ENCODE measurements at places on chromosomes 1 and 21.
A peak's percentile ranks its signal among the peaks of the same experiment; 100 is the strongest.

- DNase-seq, result no peak
Measured at GRCh38 chr1:46315669-46316403, 12.3 kb downstream of the UQCRH start.

DNA sequence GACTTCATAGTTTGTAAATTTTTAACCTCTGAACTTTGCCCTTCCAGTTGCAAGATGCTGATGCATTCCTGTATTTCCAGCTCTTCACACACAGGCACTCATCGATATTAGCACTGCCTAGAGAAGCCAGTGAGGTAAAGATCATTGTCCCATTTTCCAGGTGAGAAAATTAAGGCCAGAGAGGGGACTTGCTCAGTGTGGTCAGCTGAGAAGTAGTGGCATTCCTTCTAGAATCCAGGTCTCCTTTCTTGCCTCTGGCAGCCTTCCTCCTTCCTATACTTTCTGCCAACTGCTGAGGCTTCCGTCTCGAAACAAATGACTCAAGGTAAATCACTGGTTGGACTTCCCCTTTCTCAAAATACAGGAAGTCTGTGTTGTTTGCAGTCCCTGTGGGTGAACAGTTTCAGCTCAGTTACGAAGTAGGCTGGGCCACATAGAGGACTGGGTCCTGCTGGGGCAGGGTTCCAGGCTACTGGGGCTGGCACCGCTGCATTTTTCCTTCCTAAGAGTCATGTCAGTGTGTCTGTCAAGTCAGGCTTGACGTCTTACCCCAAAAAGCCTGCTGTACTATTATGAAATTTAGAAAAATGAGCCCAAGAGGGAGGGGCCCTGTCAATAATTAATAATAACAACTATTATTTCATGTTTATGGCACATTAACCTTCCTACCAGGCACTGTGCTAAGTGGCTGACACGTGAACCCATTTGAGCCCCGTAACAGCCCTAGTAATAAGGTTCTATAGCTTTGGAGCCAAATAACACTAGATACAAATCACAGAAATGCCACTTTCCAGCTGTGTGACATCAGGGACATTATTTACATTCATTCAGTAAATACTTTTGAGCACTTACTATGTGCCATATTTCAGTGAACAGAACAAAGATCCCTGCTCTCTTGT lies 16.6 kb upstream of the RNF19B start:
- peak; percentile 33 for DNase-seq

DNA sequence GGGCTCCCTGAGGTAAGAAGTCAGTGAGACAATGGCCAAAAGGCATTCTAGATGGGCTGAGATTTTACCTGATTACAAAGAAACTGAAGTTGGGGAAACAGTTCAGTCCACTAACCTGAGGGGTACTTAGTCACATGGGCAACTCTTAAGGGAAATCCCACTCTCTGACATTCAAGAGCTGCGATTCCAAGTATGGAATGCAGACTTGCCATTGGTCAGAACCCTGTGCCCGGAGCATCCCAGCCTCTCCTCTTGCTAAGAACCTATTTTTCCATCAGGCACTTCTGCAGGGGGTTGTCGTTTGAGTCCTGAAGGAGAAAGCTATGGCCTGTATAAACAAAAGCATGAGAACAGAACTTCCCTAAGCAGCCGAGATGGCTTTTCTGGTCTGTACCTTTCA lies 434.9 kb upstream of the DAB1 start:
- DNase-seq, result no peak

DNA sequence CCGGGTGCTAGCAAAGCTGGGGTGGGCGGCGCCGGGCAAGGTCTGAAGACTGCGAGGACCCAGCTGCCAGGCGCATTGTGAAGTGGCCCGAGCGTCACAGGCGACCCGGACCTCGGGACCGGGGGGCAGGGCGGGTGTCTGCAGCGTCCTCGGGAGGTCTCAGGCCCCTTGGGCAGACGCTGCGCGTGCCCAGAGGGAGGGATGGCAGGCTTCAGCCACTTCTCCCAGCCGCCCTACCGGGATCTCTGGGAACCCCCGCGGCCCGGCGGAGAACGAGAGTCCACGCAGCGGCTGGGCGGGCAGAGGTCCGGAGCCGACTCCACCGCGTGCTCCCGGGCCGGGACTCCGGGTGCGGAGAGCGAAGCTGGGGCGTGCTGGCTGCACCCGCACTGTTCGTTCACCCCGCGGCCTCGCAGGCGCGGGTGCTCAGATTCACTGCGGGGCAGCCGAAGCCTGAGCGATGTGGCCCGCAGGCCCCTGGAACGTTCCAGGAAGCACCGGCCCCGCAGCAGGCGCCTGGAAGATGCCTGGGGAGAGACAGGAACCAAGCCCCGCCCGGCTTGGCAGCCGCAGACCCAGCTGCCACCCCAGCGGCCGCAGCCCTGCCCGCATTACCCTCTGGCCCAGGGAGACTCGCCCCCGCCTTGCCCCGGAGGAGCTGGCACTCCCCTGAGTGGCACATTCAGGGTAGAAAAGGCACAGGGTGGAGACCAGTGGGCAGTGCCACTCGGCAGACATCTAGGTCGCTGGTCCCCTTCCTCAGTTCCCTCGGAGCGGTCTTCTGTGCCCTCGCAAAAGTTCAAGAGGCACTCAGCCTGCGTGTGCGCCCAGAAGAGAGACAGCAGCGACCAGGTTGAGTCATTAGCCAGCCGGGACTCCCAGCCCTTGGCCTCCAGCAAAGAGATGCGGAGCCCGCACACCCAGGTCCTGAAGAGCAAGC lies at the start of gene CCDC185:
TSS of gene CCDC185 (plus strand) at position 141 of the 940 bp plus-strand sequence. CDS start at position 202, 61 bp downstream.
- no peak for DNase-seq

DNA sequence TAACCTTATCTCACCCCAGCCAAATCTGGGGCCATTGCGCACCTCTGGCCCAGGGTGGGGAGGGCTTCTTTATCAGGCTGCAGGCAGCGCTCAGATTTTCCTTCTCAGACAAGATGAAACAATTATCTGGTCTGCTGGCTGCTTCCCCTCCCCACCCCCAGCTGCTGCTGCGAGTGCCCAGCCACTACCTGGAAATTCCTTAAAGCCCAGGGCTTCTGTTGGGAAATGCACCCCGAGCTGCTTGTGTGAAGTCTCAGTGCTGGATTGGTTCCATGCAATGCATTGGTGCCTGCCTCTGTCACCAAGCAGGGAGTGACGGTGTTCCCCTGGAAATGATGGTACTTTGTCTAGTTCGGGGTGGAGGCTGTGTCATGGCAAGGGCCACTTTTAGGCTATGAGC lies 18.5 kb upstream of the ACTL8 start:
- DNase-seq, result no peak

GRCh38 chr1:199550199-199551065 lies 477.1 kb upstream of the NR5A2 start:
- DNase-seq, result no peak

- DNase-seq, result no peak
Measured at GRCh38 chr1:156100205-156100995, 14.1 kb upstream of the LMNA start.

DNA sequence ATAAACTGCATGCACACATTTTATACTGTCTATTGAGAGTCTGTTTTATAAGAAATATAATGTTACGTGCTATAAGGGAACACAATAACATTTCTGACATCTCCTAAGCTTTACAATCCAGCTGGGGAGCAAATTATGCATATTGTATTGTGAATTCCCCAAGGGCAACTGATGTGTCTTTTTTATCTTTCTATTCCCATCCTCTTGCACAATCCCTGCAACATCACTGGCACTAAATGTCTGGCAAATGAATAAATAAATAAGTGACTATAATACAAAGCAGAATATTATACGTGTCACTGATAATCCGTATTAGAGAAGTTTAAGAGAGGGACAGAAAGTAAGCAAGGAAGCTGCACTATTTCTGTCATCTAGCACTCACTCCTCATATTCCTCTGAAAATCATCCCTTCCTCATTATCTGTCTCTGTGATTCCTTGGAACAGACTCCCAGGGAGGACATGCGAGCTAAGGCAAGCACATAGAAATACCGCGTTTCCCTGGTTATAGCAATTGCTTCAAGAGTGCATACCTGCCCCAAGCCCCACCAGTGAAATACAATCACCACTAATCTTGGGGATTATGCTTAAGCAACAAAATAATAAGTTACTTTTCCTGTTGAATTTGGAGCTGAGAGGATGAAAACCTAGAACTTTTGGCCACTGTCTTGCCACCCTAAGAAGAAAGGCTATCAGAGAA lies 205.4 kb downstream of the SMYD3 start:
- no peak for DNase-seq

DNA sequence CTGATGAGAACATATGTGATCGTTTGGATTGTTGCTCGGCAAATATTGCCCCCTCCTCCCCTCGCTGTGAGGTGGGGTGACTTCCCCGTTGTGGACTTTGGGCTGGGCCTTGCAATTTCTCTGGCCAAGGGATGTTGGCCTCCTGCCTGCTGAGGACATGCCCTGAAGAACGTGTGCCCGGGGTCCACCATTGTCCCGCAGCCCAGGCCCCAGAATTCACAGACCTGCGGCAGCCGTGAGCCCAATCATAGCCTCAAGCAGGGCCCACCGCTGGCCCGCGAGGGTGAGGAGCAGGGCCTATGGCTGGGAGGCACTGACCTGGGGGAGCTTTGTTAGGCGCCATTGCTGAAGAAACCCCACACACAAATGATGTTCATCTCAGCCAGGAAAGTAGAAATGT lies 58.3 kb upstream of the ACTRT2 start:
- no peak for DNase-seq

- no peak for DNase-seq
Measured at GRCh38 chr1:78355656-78356055, 135.1 kb upstream of the PTGFR start.

- peak; percentile 64 for DNase-seq
Measured at GRCh38 chr1:111222308-111223125, 5.0 kb upstream of the CHI3L2 start.

- no peak for DNase-seq
Measured at GRCh38 chr1:29767088-29767685, 530.9 kb downstream of the PTPRU start.

- no peak for DNase-seq
Measured at GRCh38 chr21:45892156-45892915, 89.2 kb upstream of the COL6A1 start.

DNA sequence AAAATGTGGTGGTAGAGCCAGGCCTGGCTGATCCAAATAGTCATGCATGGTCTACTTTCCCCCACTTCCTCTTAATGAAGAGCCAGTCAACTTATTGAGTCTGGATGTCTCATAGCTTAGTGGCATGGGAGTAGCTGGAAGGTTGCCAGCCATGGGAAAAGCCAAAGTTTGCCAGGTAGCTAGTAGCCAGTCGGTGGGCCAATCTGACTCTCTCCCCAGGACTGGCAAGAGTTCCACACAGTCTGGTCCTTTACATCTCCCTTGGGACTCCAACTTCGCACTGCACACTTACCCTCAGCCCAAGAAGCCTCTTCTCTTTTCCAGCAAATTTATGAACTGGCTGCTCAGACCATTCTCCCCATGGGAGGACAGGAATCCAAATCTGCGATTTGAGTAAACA lies 8.3 kb downstream of the WARS2 start:
- DNase-seq, result no peak

DNA sequence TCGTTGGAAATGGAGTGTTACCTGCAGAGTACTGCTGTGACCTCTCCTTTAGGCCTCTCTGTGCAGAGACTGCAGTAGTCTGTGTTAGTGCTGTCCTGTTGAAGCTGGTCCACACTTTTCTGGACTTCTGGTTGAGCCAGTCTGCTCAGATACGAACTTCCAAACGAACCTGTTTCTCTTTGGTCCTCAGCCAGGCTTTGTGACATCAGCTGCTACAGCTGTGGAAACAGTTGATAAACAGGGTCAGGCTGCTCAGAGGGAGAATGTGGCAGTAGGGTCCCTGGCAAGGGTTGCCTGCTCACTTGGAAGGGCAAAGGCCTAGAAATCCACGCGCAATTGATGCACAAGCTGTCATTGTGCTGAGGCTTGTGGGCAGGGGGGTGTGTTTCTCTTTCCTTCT lies 98.8 kb downstream of the NOS1AP start:
- DNase-seq, result no peak

- no peak for DNase-seq
Measured at GRCh38 chr1:68493193-68493592, 3.7 kb downstream of the DEPDC1 start.

- no peak for DNase-seq
Measured at GRCh38 chr1:88579598-88579997, 104.5 kb upstream of the PKN2 start.

DNA sequence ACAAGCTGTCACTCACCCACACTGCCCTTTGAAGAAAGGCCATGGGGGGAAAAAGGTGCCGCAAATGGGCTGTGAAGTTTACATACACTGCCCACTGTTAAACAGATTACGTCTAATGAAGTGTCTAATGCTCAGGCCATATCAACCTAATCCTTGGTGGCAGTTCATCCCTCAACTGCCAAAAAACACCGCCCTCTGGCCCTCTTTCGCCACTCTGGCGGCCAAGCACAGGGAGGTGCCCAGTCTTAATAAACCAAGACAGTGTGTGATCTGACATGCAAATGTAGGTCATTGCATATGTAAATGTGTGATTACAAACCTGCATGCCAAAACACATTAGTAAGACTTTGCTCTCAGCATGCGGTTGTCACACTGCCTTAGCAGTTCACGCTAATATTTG lies 89.5 kb downstream of the NEK7 start:
- no peak for DNase-seq

- DNase-seq, result no peak
Measured at GRCh38 chr1:34156739-34157138, 8.3 kb downstream of the CSMD2 start.

- DNase-seq, result no peak
Measured at GRCh38 chr1:173757666-173758065, 42.9 kb downstream of the KLHL20 start.

GRCh38 chr1:16888860-16889816 lies 6.6 kb upstream of the RNU1-2 start:
- DNase-seq, result peak; percentile 45

- DNase-seq, result no peak
Measured at GRCh38 chr1:150256198-150256553, 1.4 kb upstream of the CA14 start.

DNA sequence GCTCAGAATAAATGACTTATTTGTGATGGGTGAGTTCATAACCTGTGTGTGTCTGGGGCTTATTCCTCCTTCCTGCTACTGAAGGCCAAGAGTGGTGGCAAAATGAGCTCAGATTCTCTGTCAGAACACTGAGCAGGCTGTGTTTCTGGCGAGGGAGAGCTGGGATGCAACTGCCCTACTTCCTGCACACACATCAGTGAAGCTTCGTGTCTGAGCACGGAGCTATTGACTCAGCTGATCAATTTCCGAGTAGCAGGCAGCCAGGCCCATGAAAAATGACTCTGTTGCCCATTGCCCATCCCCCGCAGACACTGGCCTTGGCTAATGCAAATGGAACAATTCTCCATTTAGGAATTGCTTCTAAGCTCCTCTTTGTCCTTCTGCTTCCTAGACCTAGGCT lies 27.7 kb downstream of the TNR start:
- no peak for DNase-seq

- DNase-seq, result no peak
Measured at GRCh38 chr1:9670085-9670484, 18.6 kb downstream of the PIK3CD start.

DNA sequence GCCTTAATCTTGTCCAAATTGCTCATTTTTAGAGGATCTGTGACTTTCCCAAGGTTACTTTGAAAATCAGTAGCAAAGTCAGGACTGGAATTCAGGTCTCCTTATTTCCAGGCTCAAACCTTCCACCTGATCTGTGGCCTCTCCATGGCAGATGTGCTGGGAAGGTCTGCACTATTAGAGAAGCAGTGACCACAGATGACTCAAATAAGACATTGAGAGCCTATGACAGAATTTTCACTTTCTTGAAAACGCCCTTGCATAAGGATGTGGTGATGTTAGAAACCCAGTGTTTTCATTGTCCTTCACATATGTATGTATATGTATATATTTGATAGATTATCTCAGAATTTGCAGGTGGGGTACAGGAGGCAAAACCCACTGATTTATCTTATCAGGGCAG lies 45.3 kb downstream of the TTC39A start:
- no peak for DNase-seq
